RCC 7860 (cell line): ENCODE measurements at places on chromosomes 6 and 20.

- no peak for DNase-seq
Observed at GRCh38 chr6:54878718-54879117, 32.1 kb downstream of the FAM83B start.

DNA sequence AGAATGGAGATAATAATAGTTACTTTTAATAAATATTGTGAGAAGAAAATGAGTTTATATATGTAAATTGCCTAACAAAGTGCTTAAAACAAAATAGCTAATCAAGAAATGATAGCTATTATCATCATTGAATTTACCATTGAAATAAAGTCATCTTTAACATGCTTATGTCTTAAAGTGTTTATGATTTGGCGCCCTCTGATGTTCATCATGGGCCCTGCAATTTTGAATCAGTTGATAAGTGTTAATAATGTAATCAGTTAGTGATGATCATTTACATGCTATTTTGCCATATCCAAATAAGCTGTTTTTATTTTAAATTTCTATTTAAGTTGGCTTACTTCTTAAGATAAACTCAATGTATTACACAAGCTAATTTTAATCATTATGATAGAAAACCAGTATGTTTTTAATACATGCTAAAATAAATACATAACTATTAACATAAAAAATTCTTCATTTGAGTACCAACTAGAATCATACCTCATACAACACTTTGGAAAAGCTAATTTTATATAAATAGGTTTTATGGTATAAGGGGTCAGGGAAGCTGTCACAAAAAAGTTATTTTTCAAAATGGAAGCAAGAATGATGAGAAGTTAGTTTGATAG, 39.2 kb upstream of the TPD52L1 start:
- DNase-seq: peak; percentile 26

DNA sequence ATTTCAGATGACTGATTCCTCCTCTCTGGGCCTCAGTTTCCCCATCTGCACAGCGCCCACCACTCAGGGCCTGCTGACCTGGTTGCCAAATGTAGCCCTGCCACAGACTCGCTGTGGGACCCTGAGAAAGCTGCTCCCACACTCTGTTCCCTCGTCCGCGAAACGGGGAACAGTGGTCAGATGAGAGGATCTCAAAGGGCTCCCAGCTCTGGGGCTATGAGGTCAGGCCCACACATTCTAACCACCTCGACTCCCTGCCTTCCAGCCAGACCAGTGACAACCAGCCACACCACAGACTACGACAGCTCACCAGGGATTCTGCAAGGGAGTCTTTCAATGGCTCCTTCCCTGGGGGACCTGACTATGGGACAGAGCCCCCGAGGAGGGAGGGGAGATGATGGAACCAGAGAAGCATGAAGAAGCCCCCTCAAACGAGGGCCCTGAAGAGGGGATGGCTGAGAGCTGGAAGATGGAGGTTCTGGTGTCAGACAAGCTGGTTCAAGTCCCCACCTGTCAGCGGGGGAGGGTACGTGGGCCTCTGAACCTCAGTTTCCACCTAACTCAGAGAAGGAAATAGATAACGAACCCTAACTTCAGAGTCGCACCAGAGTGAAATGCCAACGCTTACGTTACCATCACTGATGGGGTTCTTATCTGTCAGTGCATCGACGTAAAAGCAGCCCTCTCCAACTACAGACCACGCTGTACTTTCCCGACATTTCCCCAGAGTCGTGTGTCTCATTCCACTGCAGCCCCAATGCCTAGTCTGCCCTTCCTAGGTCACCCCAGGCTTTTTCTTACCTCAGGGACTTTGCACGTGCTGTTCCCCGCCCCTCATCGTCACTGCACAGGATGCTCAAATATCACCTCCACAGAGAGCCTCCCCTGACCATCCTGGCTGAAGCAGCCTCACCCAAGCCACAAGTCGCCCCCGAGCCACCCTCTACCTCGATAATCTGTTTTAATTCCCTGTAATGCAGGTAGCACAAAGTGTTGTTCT, 60.5 kb downstream of the PREX1 start:
- no peak for DNase-seq

DNA sequence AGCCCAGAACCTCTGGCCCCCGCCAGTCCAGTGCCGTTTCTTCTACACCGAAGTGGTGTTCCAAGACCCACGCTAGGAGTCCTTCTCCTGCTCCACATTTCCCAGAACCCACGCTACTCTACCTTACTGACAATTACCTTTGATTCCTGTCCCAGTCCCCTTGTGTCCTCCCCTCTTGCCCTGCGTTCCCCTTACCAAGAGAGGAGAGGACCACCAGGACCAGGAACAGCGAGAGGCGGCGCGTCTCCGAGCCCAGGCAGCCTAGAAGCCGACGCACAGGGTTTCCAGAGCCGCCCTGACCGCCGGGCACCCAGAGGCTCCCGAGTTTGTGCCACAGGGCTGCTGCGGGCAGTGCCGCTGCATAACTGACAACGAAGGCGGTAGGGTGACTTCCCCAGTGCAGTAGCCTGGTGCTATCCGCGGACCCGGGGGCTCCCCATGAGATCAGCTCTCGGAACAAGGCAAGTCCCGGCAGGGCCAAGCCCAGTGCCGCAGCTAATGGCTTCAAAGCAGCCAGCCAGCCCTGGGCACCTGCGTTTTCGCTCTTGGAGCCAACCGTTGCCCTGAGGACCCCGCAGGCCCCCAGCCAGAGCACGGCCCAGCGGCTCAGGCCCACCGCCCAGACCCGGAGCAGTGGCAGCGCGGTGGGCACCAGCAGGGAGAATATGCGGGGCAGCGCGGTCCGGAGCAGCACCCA, 512 bp downstream of the TAP1 start:
- no peak for DNase-seq
